ENCODE measurements at places on chromosomes 5 and 9.
A peak's percentile ranks its signal among the peaks of the same experiment; 100 is the strongest.

- DNase-seq = peak; percentile 45
These were observed 39.0 kb downstream of the SMARCA2 start for GRCh38 chr9:2053883-2054845.

DNA sequence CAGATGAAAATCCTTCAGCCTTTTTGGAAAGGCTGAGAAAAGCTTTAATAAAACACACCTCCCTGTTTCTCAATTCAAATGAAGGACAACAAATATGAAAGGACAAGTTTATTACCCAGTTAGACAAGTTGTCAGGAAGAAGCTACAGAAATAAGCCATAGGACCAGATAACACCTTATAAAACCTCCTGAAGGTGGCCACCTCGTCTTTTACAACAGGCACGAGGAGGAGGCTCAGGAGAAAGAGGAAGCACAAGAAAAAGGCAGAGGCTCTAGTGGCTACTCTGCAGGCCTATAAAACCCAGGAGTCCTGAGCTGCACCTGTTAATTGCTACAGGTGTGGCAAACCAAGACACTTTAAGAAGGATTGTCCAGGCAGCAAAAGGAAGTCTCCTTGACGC, 352.1 kb upstream of the CDH18 start:
- no peak for DNase-seq

DNA sequence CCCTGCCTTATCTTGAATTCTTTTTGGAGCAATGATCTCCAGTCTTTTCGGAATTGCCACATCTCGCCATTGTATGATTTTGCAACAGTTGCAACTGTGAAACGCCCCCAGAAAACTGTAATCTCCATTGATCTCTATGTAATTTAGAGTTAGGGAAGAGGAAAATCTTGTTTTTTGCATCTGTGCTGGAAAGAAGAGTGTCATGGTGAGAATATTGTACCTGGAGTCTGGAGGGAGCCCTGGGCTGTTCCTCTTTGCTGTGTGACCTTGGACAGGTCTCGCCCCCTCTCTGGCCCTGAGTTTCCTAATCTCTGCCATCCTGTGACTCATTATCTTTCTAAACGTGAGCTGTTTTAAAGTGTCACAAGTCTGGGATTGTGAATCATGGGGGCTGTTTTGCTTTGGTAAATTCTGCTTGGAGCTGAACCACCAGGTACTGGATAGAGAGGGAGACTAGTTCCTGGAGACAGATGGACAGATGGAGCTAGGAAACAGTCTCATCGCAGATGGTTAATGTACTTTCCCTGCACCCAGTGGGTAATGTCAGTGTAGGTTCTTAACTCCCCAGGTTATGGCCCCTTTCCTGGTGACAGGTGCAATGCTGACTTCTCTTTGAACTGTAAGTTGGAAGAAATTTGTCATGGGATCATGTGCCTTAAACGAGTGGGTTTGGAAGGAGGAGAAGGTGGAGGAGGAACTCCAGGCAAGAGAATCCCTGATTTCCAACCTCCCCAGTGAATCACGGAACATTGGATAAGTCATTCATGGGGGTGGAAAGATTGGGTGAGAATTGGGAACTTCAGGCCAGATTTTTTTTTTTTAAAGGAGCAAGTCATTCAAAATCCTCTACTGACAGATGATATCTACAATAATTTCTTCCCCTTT, 19.6 kb downstream of the PPARGC1B start:
- no peak for DNase-seq

DNA sequence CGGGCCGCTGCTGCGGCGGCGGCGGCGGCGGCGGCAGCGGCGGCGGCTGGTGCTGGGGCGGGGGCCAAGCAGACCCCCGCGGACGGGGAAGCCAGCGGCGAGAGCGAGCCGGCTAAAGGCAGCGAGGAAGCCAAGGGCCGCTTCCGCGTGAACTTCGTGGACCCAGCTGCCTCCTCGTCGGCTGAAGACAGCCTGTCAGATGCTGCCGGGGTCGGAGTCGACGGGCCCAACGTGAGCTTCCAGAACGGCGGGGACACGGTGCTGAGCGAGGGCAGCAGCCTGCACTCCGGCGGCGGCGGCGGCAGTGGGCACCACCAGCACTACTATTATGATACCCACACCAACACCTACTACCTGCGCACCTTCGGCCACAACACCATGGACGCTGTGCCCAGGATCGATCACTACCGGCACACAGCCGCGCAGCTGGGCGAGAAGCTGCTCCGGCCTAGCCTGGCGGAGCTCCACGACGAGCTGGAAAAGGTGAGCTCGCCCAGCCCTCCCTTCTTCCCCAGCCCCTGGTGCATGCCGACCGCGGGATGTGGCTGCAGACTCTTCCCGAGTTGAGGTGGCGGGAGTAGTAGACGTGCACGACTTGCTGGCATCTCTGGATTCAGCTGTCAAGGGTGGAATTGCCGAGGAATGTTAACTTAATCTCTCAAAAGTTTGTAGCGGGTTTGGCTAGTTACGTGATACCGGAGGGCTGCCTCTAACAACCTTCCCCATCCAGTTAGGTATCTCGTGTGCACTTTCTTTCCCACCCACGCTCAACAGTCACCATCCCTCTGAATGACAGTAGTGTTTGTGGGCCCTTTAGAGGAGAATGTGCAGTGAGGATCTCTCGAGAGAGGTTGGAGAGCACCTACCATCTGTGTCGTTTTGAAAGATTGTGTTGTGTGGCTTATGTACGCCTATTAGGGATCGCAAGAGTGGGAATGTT, 932 bp downstream of the SLC12A2 start:
- peak; percentile 44 for DNase-seq

GRCh38 chr9:110109333-110110092, 98.4 kb downstream of the C9orf152 start:
- no peak for DNase-seq

GRCh38 chr5:72159501-72159911, 52.2 kb downstream of the MAP1B start:
- no peak for DNase-seq

DNA sequence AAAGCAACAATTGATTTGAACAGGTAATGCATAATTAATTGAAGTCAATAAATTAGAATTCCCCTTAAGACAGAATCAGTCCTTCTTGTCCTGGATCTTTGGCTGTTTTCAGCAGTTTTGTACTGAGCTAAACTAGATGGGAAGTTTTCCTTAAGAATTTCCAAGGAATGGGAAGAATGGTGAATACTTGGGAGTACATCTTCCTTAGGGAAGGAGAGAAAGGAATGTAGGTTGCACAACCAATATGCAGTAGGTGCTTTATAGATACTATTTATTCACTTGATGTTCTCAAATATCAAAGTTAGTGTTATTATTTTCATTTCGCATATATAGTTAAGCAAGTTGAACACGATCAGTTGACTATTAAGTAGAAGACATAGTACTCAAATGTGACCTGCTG, 183.5 kb upstream of the MAP1B start:
- DNase-seq = no peak

DNA sequence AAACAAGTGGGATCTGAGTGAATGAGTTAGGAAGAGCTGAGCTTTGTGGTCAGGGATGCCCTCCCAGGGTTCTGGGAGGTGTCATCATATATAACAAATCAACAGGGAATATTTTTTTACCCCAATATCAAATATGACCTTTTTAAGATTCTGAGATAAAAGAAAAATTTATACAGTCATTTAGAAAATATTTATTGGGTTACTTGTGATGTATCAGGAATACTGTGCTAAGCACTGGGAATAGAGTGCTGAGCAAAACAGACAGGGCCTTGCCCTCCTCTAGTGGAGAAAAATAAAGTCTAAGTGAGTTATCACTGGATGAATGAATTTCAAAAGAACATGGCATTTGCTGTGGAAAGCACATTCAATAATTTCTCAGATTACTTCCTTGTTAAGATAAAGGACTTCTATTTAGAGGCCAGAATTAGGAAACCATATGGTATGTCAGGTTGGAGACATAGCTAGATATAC, 102.9 kb downstream of the BOD1 start:
- no peak for DNase-seq

Measured in memory B cell (primary cell).